ENCODE measurements at places on chromosomes 5 and 9.

- DNase-seq = no peak
Observed at GRCh38 chr5:138934971-138935370, 59.8 kb upstream of the LRRTM2 start.

DNA sequence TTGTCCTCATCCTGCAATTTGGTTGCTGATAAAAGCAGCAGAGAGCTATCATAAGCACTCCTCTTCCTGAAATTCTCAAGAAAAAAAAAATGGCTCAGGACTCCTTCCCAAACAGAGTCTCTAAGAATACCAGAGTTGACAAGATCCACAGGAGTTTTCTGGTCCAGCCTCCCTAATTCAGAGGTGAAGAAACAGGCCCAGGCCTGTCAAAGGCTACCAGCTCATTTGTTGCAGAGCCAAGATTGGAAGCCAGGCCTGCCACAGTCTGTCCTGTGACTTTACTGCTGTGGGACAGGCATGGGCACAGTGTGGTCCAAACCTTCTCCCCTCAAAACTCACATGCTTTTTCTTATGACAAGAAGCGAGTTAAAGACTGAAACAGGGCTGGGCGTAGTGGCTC lies 41.5 kb downstream of the NIPSNAP3B start:
- DNase-seq = no peak

GRCh38 chr9:75417471-75417870 lies 329.2 kb downstream of the OSTF1 start:
- no peak for DNase-seq

DNA sequence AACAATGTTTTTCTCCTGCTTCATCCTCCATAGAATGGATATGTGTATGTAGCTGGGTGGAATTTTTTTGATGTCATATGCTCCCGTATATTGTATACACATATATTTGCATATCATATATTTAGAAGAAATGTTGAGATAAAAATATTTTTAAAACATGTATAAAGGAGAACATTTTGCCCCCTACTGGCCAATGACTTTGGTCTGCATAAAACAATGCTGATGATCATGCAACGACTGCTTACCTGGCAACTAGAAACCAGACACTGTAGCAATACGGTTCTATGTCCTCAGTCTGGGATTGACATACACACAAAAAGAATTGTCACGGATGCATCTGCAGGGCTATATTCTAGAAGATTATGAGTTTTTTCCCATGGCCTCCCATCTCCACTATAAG lies 503.6 kb downstream of the ELAVL2 start:
- DNase-seq = no peak

DNA sequence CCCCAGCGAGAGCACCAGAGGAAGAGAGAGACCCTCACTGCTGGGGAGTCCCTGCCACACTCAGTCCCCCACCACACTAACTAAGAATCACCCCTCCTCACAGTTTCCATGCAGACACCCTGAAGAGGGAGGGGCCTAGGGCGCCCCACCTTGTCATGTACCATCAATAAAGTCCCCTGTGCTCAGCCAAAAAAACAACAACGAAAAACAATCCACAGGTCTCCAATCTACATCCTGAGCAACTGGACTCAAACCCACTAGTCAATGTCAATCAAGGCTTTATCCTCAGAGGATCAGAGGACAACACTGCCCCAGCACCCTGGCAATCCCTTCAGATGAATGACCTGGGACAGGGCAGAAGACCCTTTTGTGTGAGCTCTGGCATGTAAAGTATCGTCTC lies 210.1 kb upstream of the MSX2 start:
- DNase-seq = no peak

- no peak for DNase-seq
Observed at GRCh38 chr5:167631191-167631590, 660.3 kb upstream of the WWC1 start.

- no peak for DNase-seq
Observed at GRCh38 chr9:108150736-108151586, 661.4 kb upstream of the KLF4 start.

All from hippocampal formation (tissue), 2 donors.